ENCODE measurements at places on chromosomes 4 and X.
A peak's percentile ranks its signal among the peaks of the same experiment; 100 is the strongest.

- no peaks in the 10 kb centered on the region for H3K27me3 ChIP-seq
- no peak overlapping the region for H3K4me3 ChIP-seq
- H3K36me3 ChIP-seq, result no peaks in the 10 kb centered on the region
- H3K4me1 ChIP-seq, result no peaks in the 10 kb centered on the region
These were observed 2017.6 kb upstream of the IGFBP7 start for GRCh38 chr4:59127743-59128142.

DNA sequence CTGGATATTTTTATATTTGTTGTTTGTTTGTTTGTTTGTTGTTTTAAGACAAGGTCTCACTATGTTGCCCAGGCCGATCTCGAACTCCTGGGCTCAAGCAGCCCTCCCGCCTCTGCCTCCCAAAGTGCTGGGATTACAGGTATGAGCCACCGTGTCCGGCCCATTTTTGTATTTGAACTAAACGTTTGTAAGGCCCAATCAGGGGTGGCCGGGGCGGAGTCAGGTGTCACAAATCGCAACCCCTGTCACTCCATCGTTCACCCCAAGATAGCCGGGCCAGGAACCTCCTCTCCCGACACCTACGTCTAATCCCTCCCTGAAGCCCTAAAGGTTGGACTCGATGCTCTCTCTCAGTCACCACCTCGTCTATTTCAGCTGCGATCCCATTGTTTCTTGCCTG is 722 bp upstream of the EFHC2 start:
- peaks cover 23% of the 10 kb centered on the region for H3K4me1 ChIP-seq
- H3K27ac ChIP-seq, result peak overlapping the region; percentile 98
- peak; percentile 71 for DNase-seq
- H3K36me3 ChIP-seq, result no peaks in the 10 kb centered on the region
- H3K4me3 ChIP-seq, result peak overlapping the region; percentile 74

GRCh38 chr4:4269331-4269731 is 20.6 kb downstream of the LYAR start:
- H3K4me3 ChIP-seq, result peak overlapping the region; percentile 0
- no peak for DNase-seq
- no peaks in the 10 kb centered on the region for H3K27me3 ChIP-seq
- H3K27ac ChIP-seq, result peak overlapping the region; percentile 87
- peaks cover 28% of the 10 kb centered on the region for H3K4me1 ChIP-seq

- H3K27ac ChIP-seq, result peak overlapping the region; percentile 54
- no peak for DNase-seq
- H3K4me3 ChIP-seq, result no peak overlapping the region
- no peaks in the 10 kb centered on the region for H3K27me3 ChIP-seq
- H3K4me1 ChIP-seq, result peaks cover 55% of the 10 kb centered on the region
These were observed 96.6 kb downstream of the SH3KBP1 start for GRCh38 chrX:19790829-19791228.

All from activated CD4-positive, alpha-beta T cell treated with anti-CD3 and anti-CD28 coated beads, Interleukin-2, amount 10 ng/mL, durations not matched to agents 7 days and 5 days (primary cell).